ENCODE measurements at places on chromosomes 3 and 15.
A peak's percentile ranks its signal among the peaks of the same experiment; 100 is the strongest.

DNA sequence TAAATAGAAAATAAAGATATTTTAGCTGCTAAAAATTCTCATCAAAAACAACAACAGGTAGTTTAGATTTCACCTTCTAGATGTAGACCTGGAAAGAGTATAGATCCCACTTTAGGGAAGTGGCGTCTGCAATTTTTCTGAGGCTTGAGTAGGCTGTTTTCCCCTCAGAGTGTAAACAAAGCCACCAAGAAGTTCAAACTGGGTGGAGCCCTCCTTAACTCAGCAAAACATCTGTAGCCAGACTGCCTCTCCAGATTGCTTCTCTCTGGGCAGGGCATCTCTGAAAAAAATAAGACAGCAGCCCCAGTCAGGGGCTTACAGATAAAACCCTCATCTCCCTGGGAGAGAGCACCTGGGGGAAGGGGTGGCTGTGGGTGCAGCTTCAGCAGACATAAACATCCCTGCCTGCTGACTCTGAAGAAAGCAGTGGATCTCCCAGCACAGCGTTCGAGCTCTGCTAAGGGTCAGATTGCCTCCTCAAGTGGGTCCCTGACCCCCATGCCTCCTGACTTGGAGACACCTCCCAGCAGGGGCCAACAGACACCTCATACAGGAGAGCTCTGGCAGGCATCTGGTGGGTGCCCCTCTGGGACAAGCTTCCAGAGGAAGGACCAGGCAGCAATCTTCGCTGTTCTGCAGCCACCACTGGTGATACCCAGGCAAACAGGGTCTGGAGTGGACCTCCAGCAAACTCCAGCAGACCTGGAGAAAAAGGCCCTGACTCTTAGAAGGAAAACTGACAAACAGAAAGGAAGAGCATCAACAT is 259.6 kb downstream of the STXBP5L start:
- DNase-seq: no peak

DNA sequence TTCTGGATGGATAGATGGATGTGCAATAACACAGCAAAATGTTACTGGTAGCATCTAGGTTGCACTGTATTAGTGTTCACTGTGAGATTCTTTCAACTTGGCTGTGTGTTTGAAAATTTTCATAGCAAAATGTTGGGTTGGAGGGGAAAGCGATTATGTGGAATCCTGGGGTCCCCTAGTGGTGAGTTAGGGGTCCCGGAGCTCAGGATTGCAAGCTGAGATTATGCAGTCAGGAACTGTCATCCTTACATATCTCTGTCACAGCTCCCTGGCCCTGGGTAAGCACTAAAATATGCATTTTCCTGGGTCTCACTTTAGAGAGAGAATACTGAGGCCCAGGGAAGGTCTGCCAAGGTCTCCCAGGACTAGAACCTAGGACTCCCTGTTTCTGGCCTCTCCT is 77.2 kb downstream of the CEMIP start:
- peak; percentile 25 for DNase-seq

GRCh38 chr3:30586096-30586805 is 20.1 kb upstream of the TGFBR2 start:
- no peak for DNase-seq

- DNase-seq: no peak
Measured at GRCh38 chr3:87900061-87900460, 158.7 kb downstream of the CGGBP1 start.

- no peak for DNase-seq
Measured at GRCh38 chr3:27792869-27793268, 70.7 kb upstream of the EOMES start.

GRCh38 chr3:16329826-16330129 is 64.8 kb downstream of the OXNAD1 start:
- DNase-seq: no peak

DNA sequence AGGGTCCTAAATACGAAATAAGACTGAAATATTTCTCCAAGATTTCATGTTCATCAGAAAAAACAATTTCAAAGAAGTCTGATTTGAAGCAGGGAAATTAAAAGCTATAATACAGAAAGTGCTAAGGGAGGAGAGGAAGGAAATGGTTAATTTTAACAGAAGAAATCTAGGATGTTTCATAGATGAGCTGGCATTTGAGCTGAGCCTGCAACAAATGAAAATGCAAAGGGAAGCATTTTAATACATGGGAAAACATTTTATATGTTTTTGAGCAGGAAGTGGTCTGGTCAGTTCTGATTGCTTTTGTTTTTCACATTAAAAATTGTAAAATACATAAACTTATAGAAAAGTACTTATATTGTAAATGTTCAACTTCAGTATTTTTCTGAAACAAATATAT is 17.2 kb upstream of the RAP2B start:
- DNase-seq: peak; percentile 71

DNA sequence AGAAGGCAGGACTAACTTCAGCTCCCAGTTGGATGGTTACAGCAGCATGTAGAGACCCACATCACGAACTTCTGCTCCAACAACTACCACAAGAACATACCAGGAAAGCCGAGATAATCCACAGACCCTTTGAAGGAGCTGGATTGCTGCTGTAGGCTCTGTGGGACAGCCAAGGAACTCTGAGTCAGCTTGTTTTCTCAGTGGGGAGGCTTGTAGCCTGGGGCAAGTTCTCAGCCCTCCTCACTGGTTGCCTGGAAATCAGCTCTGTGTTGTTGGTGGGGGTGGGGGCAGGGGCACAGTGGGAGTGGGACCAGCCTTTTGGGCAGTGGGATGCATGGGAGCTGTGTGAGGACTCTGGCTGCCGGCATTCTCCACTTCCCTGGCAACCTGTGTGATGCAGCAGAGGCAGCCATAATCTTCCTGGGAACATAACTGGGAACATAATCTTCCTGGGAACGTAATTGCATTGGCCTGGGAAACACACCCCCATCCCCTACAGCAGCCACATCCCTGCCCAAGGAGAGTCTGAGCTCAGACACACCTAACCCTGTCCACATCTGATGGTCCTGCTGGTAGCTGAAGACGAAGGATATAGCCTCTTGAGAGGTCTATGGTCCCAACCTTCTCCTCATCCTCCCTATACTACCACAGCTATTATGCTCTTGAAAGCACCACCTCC is 153.1 kb downstream of the PEAK1 start:
- DNase-seq: peak; percentile 53

- no peak for DNase-seq
Measured at GRCh38 chr3:41159588-41160189, 39.6 kb upstream of the CTNNB1 start.

DNA sequence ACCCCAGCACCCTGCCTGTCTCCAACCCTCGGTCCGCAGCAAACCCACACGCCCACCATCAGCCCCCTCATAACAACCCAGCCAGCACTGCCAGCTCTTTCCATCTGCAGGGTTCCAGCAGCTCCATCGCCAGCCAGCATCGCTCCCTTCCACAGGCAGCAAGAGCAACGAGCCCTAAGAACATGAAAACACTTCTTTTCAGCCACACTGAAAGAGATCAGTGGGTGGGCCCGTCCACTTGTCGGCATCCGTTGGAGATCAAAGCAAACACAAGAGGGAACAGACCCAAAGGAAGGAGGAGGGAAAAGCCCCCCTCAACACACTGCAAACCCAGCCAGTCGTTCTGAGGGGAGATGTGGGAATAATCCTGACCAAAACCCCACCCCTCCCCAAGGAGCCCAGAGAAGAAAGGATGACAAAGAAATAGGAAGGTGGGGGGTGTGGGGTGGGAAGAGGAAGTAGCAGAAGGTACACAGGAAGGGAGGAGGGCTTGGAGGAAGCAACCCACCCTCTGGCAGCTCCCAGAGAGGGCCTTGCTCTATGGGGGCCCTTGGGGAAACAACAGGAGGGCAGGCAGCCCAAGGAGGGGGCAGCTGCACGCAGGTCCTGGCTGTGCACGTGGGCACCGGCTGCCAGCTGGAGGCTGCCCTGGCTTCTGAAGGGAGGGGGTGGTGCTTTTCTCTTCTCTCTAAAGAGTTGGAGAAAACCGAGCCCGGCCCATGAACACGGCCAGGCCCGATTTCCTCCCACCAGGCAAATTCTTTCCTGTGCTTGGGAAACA is 473.6 kb upstream of the PROK2 start:
- no peak for DNase-seq

DNA sequence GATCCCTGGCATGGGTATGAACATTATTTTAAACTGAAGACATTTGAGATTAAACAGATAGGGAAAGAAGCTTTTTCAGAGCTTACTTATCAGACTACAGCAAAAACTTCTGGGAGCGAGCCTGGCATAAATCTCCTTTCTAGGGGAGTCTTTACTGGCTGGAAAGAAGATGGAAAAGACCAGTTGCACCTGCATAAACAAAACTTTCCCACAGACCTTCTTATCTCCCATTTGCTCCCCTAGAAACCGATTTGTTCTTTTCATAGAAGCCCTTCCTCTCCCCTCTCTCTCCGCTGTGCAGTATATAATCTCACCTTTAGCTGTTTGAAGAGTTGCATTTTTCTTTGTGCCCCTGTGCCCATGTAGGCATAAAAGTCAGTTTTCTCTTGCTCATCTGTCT is 93.2 kb downstream of the CHRNA7 start:
- DNase-seq: no peak

DNA sequence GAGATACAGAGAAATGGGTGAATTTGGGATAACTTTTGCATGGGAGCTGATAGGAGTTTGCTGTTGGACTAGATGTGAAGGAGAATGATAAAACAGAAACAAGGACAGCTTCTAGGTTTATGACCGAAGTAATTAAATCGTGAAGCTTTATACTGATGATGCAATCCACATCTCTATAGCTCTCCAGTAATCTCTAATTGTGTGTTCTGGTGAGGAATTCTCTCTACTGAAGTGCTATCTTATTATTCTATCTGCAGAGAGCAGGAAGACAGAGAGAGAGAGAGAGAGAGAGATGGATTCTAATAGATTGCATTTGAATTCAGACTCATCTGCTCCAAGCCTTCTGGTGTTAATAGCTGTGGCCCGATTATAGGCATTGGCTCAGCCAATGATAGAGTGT is 113.5 kb upstream of the FRMD4B start:
- DNase-seq: no peak

DNA sequence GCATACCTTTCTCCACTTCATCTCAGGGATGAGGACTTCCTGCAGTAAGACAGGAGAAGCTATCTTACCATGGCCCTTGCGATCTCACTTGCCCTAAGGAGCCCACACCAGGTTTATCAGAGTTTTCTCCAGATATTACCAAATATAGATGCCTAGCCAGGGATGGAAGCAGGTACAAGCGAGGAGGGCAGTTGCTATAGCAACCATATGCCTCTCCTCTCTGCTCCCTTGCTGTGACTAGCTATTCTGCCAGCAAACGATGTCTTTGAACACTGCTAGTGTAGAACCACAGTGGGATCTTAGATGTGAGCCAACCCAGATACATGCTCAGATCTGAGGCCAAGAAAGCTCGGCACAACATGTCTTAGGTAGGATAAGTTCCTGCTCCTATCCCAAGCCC is 33.9 kb downstream of the GRAMD2A start:
- DNase-seq: no peak

GRCh38 chr3:195441992-195442572 is 738 bp downstream of the ACAP2 start:
- peak; percentile 35 for DNase-seq

DNA sequence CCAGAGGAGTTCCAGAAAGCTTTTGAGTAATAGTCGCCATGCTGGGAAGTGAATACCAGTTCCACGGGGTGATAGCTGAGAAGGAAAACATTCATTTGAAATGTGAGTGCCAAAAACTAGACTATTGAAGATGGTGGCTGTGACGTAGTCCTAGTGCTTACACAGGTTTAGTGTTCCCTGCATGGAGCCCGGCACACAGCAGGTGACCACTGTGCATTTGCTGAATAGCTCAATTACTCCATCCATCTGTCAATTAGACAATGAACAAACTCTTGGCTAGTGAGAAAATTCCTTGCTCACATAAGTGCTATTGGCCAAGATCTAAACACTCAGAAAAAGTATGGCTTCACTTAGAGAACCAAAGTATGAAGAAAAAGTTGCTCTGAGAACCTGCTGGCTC is 448.1 kb upstream of the WNT5A start:
- DNase-seq: no peak

GRCh38 chr3:56316944-56317343 is 151.3 kb downstream of the ERC2 start:
- no peak for DNase-seq

DNA sequence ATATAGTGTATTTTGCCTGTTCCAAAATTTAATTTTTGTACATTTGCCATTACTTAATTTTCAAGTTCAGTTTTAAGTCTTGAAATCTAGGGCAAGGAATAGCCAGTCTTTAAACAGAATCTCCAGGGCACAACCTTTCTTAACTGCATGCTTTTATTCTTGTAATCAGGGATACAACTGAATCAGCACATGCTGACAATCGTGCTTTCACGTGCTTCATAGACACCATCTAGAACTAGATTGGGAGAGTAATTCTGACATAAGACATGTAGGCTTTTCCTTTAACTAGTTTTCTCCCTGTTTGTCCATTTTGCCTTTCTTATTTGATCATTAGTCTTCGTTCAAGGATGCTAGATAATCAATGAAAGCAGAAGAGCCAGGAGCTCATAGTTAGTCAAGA is 650.4 kb upstream of the CADM2 start:
- no peak for DNase-seq

DNA sequence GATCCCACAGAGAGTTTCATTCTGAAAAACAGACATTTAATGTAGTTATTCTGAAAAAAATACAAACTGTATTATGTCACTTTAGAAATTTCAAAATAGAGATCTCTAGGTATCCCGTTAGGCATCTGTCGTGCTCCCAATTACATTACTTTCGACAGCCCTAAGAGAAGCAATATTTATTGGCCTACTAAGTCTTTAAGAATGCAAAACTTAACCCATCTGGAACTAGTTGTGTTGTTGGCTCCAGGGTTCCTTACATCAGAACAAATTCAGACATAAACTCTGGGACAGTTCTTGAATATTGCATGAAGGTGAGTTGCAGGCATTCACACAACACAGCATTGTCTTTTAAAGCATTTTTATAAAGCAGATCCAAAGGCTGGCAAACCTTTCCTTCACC is 498.4 kb downstream of the FHIT start:
- DNase-seq: peak; percentile 91

DNA sequence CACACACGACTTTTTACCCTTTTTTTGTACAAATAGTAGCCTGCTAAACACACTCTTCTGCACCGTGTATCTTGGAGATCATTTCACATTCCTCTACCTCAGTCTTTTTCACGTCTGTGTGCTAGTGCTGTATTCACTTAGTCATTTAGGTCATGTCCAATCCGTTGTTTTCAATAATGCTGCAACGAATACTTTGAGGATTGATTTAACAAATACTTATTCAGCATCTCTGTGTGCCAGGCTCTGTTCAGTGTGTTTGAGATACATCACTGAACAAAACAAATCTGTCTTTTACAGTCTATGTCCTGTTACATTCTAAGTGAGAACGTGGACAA is 882 bp downstream of the JMJD7 start:
- DNase-seq: no peak

GRCh38 chr15:98804057-98804380 is 155.7 kb downstream of the IGF1R start:
- no peak for DNase-seq

DNA sequence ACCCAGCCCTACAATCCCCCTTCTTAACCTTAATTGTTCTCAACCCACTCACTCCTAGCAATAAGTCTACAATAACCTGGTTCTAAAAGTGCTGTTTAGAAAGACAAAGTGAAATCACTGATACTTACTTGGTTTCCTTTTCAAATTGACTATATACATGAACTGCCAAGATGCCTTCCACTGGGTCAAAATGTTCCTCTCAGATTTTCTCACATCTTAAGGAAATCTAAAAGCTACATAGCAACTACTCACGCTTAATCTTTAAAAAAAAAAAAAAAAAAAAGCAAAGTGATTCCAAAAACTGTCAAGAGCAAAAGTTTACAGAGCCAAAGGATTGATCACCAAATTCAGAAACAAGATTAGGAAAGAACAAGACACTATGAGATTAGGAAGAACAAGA is 68.7 kb upstream of the MAP4 start:
- DNase-seq: no peak
